ENCODE measurements at places on chromosomes 12 and 14. TPM values are rescaled to one million over a fixed set of nuclear protein-coding genes. Genes with fewer than 3 reads are reported as not detected.

PDZRN4 gene
- 5.0 TPM for total RNA-seq

OTX2 gene
- total RNA-seq, result 3.3 TPM

GALNT16 gene
- 15.2 TPM for total RNA-seq

SALL2 gene
- total RNA-seq, result 74.6 TPM

TAS2R8 gene
- 0.45 TPM for total RNA-seq

DNA sequence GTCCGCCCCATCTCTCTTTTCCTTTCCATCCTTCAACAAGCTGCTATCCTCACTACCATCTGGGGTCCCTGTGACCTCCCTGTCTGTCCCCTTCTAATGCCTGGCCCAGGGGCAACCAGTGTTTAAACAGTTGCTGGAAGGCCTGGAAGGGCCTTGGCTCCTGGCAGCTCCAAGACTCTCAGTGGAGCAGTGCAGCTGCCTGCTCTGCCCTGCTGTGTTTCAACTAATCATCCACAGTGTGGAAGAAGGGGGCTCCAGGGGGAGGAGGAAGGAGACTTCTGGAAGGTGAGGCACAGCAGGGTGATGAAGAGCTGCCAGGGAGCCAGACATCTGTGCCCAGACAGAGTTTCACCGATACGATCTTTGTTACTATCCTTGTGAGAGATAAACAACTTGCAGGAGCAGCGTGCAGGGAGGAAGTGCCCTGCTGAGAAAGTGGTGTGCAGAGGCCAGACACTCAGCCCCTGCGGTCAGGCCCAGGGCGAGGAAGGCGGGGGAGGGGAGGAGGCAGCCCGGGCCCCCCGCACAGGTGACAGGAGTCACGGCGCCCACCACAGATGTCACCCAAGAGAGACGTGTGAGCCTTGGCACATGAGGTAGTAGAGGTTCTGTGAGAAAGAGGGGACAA lies 1061.8 kb downstream of the BCL11B start:
- DNase-seq, result no peak

- no peak for DNase-seq
Measured at GRCh38 chr14:52802597-52802996, 11.2 kb upstream of the GNPNAT1 start.

- DNase-seq, result no peak
Measured at GRCh38 chr14:25041898-25042297, 8.0 kb downstream of the STXBP6 start.

DNA sequence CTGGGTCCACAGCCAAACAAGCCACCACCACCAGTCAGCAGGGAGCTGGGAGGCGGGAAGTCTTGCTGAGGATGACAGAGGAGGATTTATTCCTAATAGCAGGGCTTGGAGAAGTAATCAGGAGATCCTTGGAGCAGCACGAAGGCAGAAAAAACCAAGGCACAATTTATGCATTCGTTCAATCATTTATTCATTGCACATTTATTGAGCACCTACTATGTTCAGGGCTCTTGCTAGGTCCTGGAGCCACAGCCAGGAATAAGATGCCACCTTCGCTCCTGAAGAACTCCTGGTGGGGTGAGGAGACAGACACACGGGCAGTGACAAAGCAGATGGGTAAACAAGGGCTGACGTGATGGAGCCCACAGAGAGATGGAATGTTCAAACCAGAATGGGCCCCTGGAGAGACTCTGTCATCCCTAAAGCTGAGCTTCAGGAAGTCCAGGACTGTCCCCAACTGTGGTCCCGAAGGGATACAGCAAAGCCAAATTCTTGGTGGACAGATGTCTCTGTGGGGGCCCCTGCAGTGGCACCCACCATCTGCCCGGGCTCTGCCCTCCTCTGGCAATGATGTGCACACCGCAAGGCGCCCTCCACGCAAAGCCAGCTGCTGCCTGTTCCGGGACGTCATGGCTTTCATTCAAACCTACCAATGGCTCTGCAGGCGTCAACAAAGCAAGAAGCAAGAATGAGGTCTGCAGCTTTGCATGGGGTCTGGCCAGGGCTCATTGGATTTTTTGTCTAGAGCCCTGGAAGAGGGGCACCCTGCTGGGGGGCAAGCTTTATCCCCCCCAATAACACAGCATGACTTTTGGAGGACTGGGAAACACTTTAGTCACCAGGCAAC lies 3.0 kb upstream of the TESC start:
- no peak for DNase-seq

DNA sequence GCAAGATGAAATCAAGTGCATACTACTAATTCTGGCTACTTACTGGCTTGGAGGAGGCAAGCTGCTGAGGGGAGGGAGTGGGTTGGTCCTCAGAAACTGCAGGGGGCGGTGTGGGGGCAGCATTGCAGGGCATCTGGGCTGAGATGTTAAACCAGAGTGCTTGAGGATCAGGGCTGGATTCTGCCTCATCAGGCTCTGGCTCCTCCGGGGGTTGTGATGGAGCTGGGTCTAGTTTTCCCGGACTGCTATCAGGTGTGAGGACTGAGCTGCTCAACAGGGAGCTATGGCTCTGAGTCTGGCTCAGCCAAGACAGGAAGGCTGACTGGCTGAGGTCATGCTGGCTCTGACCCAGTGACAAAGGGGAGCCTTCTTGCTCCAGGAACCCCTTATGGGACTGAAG lies 28.6 kb downstream of the BAZ2A start:
- DNase-seq, result peak; percentile 35

- DNase-seq, result peak; percentile 20
Measured at GRCh38 chr14:55383541-55384140, 28.0 kb downstream of the ATG14 start.

- no peak for DNase-seq
Measured at GRCh38 chr12:112907415-112908157, 824 bp downstream of the OAS1 start.

DNA sequence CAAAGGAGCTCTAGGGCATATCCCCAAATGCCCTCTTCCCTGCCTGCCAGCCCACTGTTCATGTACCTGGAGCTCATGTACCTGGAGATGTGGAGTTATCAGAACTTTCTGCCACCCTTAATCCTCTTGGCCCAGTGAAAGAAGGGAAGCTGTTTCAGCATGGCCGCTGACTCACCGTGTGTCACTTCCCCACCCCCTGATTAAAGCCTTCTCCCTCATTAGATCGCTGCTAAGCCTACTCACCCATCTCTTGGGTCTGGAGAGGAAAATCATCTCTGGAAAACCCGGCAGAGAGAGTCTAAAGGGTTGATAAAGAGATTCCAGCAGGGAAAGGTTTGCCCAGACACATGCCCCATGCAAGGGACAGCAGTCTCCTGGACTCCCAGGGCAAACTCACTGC lies 4.5 kb upstream of the LTBP2 start:
- DNase-seq, result peak; percentile 73
